ENCODE measurements at places on chromosomes 2 and 18.

- DNase-seq = no peak
Measured at GRCh38 chr2:189109921-189110397, 69.6 kb downstream of the COL5A2 start.

GRCh38 chr18:49371786-49372185 lies 88.7 kb downstream of the DYM start:
- DNase-seq = no peak

- no peak for DNase-seq
Measured at GRCh38 chr2:129757915-129758783, 221.3 kb upstream of the RAB6C start.

DNA sequence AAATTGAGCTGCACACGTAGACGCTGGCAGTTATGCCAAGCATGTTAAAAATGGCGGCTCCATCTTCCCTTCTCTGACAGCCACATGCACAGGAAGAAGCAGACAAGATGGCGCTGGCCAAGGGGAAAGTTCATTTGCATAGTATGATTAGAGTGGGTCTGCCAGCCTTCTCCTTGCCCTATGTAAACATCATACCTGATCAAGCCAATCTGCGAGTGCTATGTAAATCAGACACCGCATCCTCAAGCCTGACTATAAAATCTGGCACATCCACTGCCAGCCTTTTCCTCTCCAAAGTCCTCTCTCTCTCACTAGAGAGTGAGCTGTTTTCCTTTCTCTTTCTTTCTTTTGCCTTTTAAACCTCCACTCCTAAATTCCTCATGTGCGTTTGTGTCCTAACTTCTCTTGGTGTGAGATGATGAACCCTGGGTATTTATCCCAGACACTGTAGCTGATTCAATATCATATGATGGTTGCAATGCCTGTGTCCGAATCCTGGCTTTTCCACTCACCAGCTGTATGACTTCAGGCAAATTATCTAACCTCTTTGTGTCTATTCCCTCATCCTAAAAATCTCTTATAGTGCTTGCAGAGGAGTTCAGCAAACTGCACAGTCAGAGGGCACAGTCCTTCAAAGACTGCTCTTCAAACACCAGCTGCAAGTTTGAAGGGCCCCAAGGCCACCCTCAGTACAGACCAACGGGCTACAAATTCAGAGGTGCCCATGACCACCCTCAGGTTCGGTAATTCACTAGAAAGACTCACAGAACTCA lies 39.3 kb upstream of the ITSN2 start:
- no peak for DNase-seq

DNA sequence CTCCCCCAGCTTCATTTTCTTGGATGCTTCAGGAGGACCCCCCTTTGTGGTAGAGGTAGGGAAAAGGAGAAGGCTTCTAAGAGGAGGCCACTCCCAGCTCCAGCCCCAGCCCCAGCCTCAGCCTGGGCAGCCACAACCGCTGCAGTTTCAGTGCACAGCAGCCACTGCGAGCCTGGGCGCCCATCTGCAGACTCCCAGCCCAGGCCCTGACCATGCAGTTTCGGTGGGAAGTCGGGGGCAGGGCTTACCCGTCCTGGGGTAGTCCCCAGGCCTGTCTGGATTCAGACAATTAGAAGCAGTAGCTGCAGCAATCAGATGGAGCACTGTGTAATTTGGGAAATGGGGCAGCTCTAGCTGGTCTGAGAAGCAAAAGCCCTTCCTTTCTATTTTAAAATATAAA lies 28.6 kb downstream of the ITM2C start:
- DNase-seq = no peak

GRCh38 chr2:88190808-88191721 lies 20.9 kb downstream of the THNSL2 start:
- DNase-seq = no peak

- DNase-seq = no peak
Measured at GRCh38 chr2:185279999-185280398, 458.6 kb upstream of the FSIP2 start.

DNA sequence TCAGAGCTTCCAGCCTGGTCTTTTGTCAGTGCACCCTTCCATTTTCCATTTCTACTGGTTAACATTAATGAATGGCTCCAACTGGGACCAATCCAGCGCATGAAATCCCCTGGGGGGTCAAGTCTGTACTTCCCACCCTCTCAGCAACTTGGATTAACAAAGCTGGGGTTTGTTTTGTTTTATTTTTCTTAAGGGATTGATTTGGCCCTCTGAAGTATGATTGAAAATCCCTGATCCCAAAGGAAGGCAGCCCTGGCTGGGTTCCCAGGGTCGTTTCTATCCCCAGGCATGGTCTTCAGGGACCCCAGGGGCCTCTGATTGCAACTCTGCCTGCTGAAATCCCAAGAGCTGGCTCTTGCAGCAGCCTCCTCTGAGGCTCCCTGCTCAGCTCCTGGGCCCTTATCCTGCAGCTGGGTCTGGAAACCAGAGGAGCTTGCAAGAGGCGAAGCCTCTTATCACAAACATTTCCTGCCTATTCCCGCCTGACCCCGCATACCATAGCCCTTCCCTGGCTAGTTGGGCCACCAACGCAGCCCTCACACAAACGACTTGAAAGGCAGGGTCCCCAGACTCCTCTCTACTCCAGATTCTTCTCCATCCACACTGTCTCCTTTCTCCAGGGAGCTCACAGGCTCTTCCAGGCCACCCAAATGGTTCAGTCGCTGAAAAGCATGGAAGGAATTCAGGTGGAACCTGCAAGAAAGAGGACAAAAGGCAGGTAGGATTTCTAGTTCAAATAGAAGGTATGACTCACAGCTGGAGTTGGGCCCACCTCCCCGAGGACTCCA lies 109.7 kb upstream of the PKDCC start:
- no peak for DNase-seq

GRCh38 chr2:172938713-172939375 lies 136.8 kb upstream of the MAP3K20 start:
- DNase-seq = no peak

- no peak for DNase-seq
Measured at GRCh38 chr2:61647044-61647443, 108.9 kb upstream of the XPO1 start.

- DNase-seq = no peak
Measured at GRCh38 chr2:236309669-236310029, 45.4 kb upstream of the ASB18 start.

GRCh38 chr2:65576278-65576677 lies 143.9 kb upstream of the SPRED2 start:
- no peak for DNase-seq

DNA sequence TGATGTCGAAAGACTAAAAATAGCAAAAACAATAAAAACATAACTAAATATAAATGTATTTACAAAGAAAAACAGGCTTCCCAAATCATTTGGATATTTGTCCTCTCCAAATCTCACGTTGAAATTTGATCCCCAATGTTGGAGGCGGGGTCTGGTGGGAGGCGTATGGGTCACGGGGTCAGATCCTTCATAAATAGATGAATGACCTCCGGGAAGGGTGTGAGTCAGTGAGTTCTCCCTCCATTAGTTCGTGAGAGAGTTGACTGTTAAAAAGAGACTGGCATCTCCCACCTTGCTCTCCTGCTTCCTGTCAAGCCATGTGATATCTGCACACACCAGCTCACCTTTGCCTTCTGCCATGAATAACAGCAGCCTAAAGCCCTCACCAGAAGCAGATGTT lies 703.0 kb downstream of the TMEM182 start:
- no peak for DNase-seq

DNA sequence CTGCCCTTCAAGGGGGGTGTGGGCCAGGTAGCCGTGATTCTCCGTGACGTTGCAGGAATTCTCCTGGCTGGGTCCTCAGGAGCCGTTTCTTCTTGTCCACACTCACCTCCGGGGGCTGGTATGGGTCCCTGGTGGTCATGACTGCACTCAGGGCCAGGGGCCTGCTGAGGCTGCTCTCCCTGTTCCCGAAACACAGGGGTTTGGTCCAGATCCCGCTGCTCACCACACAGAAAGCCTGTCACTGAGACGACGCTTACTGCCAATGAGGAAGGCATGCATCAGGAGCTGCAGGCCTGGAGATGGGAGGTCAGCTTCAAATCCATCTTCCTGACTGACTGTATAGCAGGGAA lies 160.7 kb downstream of the RTP5 start:
- no peak for DNase-seq

DNA sequence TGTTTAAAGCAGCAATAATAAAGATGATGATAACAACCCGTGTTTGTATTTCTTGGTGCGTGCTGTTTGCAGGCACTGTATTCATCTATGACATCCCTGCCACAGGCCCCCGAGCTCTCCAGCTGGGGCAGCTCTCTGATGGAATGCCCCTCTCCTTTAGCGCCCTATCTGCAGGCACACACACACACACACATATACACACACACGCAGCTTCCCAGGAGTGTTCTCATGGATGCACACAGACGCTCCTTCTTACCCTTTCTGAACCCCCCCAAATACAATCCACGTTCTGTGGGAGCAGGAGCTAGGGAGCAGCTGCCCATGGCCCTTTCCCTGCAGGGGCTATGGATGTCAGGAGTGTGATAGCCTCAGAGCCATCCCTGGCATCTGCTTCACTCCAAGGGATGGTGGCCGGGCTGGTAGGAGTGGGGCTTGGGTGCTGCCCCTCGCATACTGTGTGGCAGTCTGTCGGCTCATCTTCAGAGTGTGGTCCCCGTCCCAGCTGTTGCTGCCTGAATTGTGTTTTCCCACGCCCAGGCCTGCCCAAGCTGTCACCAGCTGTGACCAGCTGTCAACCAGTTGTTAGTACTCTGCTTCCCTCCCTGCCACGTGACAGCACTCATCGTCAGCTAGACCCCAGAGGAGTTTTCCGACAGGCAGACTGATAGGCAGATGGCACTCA lies 50.8 kb upstream of the MYCN start:
- no peak for DNase-seq

- no peak for DNase-seq
Measured at GRCh38 chr2:113112441-113112840, 15.0 kb upstream of the IL1RN start.

All from HS-27A (cell line).